Right forelimb (tissue), 1 donor: ENCODE measurements at places on chromosomes 1 and 21.

DNA sequence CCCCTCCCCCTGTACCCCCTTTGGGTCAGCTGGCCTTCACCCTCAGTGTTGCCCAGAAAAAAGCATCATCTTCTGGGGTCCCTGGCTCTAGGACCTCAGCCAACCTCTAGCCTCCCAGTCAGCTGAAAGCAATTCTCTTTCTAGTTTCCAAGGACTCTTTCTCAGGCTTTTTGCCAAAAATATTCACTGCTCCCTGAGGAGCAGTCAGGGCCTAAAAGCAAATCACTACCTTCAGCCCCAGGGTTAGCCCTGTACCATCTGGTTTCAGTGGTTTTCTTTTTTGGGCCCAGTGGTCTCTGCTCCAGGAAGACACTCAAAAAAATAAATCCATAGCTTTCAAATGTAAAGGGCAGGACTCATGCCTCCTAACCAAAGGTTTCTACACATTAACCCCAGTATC is 3.1 kb upstream of the LMOD1 start:
- DNase-seq: no peak

- DNase-seq: no peak
These were observed 69.5 kb downstream of the TMPRSS15 start for GRCh38 chr21:18334066-18334465.

DNA sequence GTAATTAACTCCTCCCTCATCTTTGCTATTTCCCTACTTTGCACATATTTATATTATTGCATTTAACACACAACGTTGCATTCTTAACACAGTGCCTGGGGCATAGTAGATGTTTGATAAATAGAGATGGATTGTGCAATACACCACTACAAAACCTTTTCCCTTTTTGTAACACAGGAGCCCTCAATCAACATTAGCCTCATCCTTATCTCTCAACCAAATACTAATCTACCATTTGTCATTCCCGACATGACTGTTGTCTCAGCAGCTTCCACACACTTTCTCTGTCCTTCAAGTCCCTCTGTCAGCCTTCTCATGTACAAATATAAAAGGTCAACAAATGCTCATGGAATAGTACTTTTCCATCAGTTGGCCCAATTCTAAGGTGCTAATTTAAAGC is 78.9 kb upstream of the KCNK2 start:
- no peak for DNase-seq

- peak; percentile 24 for DNase-seq
These were observed 3.2 kb upstream of the PRXL2B start for GRCh38 chr1:2583331-2583791.

GRCh38 chr1:201295346-201295745 is 12.0 kb downstream of the PKP1 start:
- no peak for DNase-seq

- DNase-seq: no peak
These were observed 128.6 kb downstream of the PLA2G4A start for GRCh38 chr1:186957314-186957713.

GRCh38 chr1:19028110-19028509 is 71.6 kb upstream of the IFFO2 start:
- DNase-seq: no peak

DNA sequence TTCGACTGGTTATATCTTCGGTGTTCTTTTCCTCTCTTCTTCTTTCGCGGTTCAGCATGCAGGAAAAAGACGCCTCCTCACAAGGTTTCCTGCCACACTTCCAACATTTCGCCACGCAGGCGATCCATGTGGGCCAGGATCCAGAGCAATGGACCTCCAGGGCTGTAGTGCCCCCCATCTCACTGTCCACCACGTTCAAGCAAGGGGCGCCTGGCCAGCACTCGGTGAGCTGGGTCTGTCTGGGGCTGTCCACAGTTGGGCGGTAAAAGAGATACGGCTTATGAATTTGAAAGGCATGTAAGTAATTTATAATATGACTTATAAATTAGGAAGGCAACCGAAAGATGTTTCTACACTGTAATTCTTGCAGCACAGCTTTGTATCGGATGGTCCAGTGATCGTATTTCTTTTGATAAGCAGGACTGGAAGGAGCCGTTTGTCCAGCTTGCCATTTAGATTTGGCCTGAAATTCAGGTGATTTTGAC is 334 bp downstream of the CTH start:
- no peak for DNase-seq

DNA sequence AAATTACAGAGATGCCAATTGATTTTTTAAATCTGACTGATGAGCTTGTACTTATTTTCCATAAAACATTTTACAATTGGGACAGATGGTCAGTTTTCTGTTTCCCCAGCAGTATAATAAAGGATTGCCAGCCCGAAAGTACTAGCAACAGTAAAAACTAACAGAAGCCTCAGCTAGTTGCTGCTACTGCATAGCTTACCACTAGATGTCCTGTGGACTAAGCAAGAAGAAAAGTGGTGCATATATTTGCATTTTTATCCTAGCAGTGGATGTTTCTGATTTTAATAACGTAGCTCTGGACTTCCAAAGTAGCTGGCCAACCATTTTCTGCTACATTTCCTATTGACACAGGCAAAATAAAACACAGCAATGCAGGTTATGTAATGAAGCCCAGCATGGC is 241.5 kb downstream of the BARHL2 start:
- DNase-seq: no peak

DNA sequence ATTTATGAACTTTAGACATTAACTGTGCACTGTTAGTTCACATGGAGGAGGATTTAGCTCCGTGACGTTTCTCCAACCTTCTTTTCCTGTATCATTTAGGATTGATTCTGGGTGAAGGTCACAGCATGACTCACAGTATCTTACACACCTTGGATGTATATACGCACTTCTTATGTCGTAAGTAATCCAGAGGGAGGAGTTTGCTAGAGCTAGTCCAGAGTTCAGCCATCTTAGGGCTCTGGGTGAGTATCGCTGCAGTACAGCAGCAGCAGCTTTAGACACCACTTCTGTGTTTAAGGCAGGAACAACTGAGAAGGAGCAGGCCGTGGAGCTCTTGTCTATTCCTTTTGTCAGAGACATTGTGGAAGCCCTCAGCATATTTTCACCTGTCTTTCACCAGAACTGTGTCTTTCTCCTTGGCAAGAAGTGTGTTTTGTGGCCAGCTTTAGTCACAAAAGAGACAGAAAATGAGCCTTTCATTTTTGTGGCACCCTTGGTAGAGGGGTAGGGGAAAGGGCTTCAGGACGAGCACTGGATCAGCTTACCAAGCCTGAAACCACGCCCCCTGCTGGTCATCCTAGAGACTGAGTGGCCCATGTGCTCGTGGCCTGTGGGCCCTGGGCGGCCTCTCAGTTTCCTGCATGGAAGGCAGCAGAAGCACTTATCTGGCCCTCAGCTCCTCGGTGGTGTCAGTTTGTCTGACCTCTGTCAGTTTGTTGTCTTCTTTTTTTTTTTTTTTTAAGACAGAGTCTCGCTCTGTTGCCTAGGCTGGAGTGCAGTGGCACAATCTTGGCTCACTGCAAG is 64.0 kb downstream of the ADARB1 start:
- peak; percentile 67 for DNase-seq

- peak; percentile 82 for DNase-seq
These were observed 13.1 kb downstream of the S100A10 start for GRCh38 chr1:151980287-151981177.

DNA sequence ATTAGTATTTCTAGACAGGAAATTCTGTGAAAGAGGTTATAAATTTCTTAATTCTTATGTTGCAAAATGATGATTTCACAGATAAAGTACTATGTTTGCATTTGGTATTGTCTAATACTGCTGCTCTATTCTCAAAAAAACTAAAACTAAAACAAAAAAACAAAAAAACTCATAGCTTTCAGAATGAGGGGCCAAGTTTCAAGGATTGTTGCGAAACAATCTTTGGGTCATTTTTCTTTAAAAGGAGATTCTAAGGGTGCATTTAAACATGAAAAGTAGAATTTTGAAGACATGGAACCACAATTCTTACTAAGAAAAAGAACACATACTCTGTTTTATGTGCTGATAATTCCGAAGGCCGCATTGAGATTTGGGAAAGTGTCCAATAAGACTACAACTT is 645.1 kb downstream of the ADGRL2 start:
- DNase-seq: no peak
